Anterior cingulate cortex (tissue), 58 donors: ENCODE measurements at places on chromosomes 5 and 9.

DNA sequence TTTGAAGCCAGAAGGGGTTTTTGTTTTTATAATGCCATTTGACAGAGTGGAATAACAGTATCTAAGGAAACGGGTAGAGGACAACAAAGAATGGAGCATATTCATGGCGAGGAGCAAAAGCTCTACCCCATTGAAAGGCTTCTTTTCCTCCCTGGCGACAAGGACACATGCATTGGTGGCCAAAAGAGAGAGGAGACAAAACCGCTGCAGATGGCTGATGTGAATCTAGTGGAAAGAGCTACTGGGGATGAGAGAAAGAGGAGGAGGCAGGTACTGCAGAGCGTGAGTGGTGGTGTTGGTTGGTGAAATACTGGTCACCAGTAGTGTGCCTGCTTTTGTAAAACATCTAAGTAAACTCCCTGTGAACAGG is 491 bp downstream of the APC start:
- DNase-seq = peak; percentile 43

GRCh38 chr9:119523508-119523907 is 154.3 kb upstream of the BRINP1 start:
- no peak for DNase-seq

DNA sequence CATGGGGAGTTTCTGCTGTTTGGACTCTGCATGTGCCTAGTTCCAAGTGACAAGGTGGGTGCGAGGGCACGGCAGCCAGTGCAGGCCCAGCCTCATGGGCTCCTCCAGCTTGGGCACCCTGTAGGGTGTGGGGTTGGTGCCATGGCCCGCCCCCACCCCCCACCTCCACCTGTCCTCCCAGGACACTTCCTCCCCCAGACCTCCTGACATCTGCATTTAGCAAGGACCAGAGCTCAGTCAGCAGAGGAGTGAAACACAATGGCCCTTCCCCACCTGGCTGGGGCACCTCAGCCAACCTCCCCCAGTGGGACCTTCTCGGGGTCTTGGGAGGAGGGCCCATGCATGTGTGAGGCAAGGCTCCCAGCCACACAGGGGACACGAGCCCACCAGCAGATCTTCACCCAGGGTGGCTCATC is 1.9 kb upstream of the NKD2 start:
- no peak for DNase-seq

DNA sequence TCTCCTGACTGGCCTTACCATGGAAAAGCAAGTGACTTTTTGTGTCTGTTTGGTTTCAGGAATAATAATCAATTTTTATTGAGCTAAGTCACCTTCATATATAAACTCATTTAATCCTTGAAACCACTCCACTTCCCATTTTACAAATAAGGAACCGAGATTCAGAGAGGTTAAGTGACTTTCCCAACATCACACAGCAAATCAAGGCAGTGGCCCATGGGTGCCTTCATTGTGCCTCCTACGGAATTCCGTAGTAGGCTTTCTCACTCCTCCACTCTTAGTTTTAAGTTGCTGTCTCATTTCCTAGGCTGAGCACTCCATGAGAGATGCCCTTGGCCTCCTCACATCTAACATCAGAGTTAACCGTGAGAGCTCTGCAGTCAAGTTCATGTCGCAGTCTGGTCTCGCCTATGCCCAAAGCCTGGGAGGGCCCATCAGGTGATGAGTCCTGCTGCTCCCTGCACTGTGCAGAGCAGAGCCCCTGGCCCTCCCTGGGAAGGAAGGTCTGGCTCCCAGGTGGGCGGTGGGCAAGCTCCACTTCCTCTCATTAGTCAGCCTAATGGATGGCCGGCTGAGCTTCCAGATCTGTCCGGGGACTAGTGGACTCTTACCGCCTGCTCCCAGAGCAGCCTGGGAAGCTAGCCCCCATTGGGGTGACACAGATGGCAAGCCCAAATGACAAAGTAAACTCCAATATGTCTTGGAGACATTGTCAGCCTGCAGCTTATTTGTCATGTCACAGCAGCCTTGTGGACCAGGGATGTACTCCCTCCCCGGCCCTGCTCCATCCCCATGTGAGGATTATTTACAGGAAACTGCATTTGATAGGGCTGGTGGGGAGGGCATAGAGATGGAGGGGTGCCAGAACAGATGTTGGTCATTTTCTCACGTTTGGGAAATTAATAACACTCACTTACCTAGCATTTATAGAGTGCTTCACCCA is 123.4 kb downstream of the MVB12B start:
- no peak for DNase-seq

DNA sequence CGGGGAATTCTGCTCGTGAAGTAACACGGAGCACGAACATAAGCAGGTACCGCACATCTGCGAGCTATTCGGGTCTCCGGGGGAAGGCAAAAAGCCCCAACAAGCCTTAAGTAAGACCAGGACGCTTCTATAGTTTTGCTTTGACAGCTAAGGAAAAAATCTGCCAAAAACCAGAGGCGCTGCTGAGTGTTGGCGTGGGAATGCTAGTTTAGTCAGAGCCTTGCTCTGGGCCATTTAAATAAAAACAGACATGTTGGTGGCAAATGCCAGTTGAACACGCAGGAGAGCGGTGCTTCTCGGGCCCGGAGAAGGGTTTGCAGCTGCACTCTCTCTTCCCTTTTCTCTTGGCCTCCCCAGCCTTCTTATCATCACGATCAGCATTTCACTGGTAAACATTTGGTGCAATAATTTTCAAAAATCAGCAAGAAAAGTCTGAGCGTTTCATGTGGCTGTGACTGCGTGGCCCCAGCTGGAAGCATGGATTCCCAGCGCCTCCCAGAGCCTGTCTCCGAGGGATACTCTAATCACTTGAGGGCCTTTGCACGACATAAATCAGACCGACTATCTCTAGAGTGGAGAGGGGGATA is 6.4 kb upstream of the NOTCH1 start:
- no peak for DNase-seq

DNA sequence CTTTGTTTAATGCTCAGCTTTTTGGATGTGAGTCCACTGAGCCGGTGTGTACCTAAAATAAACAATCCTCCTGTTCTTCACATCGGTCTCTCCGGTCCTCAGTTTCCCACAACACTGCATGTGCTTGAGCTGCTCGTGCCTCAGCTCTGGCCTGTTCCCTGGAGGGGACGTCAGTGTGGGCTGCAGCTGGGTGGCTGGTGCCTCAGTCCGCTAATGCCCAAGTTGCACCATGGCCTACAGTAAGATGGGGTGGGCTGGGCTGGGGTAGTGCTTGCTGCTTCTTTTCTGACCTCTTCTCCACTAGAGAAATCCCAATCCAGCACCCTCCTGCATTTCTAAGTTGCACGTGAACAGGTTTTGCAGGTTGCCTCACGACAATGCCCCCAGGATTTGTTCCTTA is 595 bp upstream of the BTNL9 start:
- DNase-seq = no peak

- peak; percentile 11 for DNase-seq
Measured at GRCh38 chr9:69542942-69543704, 129.0 kb downstream of the APBA1 start.

DNA sequence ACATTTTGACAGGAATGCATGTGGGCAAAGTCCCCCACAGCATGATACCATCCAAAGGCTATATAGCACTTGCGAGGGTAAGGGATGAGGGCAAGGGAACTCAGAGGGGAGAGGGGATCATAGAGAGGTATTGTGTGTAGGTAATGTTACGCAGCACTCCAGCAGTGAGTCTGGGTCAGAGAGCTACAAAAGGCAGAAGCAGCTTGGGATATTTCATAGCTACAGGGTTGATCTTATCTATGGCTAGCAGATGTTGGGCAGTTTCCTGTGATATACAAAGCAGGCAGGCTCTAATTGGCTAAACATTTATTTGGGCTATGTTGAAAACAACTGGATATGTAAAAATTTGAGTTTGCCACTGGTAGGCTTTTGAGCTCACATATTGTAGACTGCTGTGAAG is 17.8 kb upstream of the SLCO4C1 start:
- DNase-seq = no peak

DNA sequence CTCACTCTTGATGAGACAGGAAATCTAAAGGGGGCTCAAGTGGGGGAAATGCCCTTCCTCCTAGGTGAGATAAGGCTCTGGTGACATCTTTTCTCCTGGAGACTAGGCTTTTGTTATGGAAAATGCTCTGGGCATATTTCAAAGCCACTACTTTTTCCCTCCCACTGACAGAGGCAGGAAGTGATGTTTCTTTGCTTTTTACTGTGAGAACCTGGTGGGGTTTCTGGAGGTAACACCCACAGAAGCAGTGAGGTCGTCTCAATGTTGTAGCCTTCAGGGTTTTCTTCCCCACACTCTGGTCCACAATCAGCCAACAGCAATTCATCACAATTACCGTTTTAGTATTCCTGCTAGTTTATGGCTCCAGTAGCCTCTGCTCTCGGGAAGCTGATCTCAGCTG is 41.4 kb upstream of the FAM240B start:
- no peak for DNase-seq

DNA sequence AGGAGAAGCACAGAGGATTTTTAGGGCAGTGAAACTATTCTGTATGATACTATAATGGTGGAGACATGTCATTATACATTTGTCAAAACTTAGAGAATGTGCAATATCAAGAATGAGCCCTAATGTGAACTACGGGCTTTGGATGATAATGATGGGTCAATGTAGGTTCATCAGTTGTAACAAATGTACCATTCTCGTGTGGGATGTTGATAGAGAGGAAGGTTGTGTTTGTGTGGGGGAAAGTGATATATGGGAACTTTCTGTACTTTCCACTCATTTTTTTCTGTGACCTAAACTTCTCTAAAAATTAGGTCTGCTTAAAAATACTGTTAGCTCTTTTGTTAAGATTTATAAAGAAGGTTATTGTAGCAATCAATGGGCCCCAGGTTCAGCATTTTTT is 138.9 kb downstream of the SPATA31D1 start:
- DNase-seq = no peak

- DNase-seq = no peak
Measured at GRCh38 chr5:5330728-5331452, 91.6 kb upstream of the ICE1 start.

DNA sequence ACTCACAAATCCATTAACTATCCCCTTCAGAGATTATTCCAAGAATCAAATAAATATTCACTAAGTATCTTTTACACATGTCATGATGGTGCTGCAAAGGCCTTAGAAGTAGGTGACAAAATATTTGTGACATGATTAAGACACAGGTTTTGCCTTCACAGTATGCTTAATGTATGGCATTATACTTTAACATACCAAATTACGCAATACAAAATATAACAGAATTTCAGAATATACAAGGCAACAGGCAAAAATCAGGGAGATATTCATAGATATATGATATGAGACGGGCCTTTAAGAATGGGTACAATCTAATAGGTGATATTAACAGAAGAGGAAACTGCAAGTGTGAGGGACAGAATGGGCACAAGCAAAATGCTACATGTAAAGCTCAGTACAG is 41.6 kb downstream of the CAAP1 start:
- no peak for DNase-seq

GRCh38 chr9:684941-685340 is 156.6 kb upstream of the DMRT1 start:
- DNase-seq = no peak

DNA sequence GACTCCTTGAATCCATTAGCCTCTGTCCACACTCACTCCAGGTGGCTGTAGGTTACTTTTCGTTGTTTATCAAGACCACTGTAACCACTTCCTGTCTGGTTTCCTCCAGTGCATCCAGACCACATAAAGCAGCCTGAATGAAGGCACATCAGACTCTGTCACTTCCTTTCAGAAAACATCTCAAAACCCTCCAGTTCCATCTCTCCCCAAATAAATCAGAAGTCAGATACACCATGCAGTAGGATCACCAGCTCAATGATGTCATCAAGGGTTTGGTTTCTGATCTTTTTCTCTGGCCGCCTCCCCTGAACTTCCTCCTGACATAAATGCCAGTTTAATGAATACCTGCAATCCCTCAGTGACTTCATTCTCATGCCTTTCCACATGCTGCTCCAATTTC is 161.2 kb downstream of the ZNF462 start:
- DNase-seq = no peak

DNA sequence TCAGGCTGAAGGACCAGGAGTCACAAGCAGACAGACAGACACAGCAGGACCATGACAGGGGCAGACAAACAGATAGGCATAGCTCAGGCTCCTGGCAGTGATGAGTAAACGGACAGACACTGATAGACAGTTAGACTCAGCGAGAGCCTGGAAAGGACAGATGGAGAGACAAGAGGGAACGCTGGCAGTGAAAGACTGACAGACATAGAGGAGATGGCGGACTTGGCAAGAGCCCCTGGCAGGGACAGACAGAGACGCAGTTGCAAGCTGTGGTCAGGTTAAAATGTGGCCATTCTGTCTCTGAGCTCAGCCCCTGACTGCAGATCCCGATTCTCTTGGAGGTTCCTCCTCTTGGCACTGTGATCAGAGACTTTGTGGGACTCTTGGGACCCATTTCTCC is 13.6 kb downstream of the CSF2 start:
- no peak for DNase-seq

DNA sequence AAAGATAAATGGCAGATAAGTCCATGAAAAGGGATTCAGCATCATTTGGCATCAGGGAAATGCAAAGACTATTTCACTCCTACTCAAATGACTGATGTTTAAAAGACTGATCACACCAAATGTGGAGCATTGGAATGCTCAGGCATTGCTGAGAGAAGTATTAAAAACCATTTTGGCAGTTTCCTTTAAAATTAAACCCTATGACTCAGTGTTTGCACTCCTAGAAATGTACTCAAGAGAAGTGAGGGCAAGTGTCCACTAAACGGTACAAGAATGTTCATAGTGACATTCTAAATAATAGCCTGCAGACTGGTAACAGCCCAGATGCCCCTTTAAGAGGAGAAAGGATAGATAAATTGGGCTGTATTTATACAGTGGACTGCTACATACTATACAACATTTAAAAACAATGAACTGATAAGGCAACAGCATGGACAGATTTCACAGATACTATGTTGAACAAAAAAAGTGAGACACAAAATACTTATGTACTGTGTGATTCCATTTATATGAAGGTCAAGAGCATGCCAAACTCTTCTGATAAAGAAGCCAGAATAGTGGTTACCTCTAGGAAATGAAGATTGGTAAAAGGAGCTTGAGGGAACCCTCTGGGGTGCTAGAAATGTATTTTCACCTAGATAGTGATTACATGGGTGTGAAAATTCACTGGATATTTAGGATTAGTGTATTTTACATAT is 24.6 kb downstream of the APC start:
- no peak for DNase-seq

DNA sequence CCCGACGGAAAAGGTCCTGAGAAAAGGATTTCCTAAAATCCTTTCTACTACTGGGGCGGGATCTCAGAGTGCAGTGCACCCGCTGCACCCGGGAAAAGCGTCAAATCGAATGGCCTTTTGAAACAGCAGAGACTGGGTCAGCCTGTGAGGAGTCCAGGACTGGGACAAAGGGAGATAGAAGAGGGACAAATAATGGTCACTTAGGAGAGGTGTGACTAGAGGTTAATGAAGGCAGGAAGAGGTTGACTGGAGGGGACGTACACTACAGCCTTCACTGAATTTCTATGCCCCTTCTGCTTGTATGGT is 1.5 kb downstream of the PLPPR1 start:
- no peak for DNase-seq

GRCh38 chr9:118000581-118000980 is 296.4 kb downstream of the TLR4 start:
- DNase-seq = no peak
